Lower leg skin (tissue), 4 donors: ENCODE measurements at places on chromosomes 5 and 9. TPM values are rescaled to one million over a fixed set of nuclear protein-coding genes. Genes with fewer than 3 reads are reported as not detected.
A peak's percentile ranks its signal among the peaks of the same experiment; 100 is the strongest.

DNA sequence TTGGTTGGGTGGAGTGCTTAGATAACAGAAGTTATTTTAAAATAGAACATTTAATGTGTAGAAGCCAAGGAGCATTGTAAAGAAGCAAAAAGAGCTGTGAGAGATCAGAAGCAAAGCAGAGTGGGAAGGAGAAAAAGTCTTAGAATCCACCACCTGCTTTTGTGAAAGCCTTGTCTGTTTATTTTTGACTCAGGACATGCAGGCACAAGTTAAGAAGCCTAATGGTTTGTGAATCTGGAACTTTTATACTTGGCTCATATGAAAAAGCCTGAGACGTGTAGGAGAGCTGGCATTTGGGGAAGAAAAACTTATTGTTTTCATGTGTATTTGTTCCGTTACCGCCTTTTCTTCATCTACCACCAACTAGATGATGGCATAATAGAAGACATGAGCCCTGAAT, 38.5 kb upstream of the ITGA2 start:
- DNase-seq = no peak

ZBTB43 gene
- total RNA-seq = 43.9 TPM

DNA sequence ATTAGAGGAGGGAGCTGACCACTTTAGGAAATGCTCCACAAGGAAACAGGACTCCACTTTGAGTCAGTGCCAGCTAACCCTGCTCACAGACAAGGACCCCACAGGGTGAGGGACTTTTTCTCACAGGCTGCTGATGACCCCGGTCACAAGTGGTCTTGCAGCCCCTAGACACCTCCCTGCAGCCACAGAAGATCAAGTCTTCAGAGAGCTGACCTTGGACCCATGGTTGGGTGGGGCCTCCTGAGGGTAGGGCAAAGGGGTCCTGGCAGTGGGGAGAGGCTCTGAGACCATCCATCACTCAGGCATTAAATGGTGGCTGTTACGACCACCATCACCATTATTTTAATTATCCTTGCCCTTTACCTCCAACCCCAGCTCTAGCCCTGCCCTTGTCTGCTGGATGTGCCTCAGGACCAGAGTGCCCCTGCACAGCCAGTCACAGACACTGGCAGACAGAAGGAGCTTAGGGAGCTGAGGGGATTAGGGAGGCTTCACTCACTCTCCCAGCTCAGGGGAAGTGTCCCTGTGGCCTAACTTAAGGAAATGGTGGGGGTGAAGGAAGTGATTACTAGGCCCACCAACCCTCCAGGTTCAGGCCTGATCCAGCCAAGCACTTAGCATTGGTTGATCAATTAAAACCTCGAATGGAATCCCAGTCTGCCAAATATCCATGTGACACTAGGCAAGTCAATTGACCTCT, 1.6 kb downstream of the ACSL6 start:
- DNase-seq = peak; percentile 64

B4GALT7 gene
- 16.0 TPM for total RNA-seq

SUSD3 gene
- total RNA-seq = 2.8 TPM
